ENCODE measurements at places on chromosomes 13 and 19. TPM values are rescaled to one million over a fixed set of nuclear protein-coding genes. Genes with fewer than 3 reads are reported as not detected.

DZIP1 gene
- total RNA-seq = 0.13 TPM

CXCL17 gene
- total RNA-seq = not detected

APOC4 gene
- total RNA-seq = not detected

CCDC70 gene
- total RNA-seq = not detected

ZNF211 gene
- total RNA-seq = 12.1 TPM

RASIP1 gene
- total RNA-seq = 0.22 TPM

DPF1 gene
- 1.1 TPM for total RNA-seq

- H3K4me3 ChIP-seq = no peak overlapping the region
- no peaks in the 10 kb centered on the region for H3K4me1 ChIP-seq
- DNase-seq = no peak
- no peak overlapping the region for H3K27ac ChIP-seq
- no peaks in the 10 kb centered on the region for H3K27me3 ChIP-seq
- no peaks in the 10 kb centered on the region for H3K36me3 ChIP-seq
Measured at GRCh38 chr19:33580026-33580644, 41.6 kb upstream of the CHST8 start.

GRCh38 chr13:78609464-78610205, 6.3 kb upstream of the POU4F1 start:
- H3K27ac ChIP-seq = no peak overlapping the region
- DNase-seq = no peak
- H3K4me3 ChIP-seq = peak overlapping the region; percentile 33
- peaks cover 19% of the 10 kb centered on the region for H3K4me1 ChIP-seq
- no peaks in the 10 kb centered on the region for H3K36me3 ChIP-seq
- H3K27me3 ChIP-seq = peaks cover 51% of the 10 kb centered on the region

GRCh38 chr19:4654437-4655361, 15.4 kb downstream of the TNFAIP8L1 start:
- H3K4me3 ChIP-seq = no peak overlapping the region
- H3K27ac ChIP-seq = no peak overlapping the region
- DNase-seq = no peak
- H3K4me1 ChIP-seq = no peaks in the 10 kb centered on the region
- H3K27me3 ChIP-seq = no peaks in the 10 kb centered on the region
- peaks cover 9% of the 10 kb centered on the region for H3K36me3 ChIP-seq

GRCh38 chr19:44552324-44552723, 22.8 kb upstream of the CEACAM20 start:
- H3K27me3 ChIP-seq = no peaks in the 10 kb centered on the region
- H3K27ac ChIP-seq = no peak overlapping the region
- DNase-seq = no peak
- no peaks in the 10 kb centered on the region for H3K4me1 ChIP-seq
- no peaks in the 10 kb centered on the region for H3K36me3 ChIP-seq
- no peak overlapping the region for H3K4me3 ChIP-seq

DNA sequence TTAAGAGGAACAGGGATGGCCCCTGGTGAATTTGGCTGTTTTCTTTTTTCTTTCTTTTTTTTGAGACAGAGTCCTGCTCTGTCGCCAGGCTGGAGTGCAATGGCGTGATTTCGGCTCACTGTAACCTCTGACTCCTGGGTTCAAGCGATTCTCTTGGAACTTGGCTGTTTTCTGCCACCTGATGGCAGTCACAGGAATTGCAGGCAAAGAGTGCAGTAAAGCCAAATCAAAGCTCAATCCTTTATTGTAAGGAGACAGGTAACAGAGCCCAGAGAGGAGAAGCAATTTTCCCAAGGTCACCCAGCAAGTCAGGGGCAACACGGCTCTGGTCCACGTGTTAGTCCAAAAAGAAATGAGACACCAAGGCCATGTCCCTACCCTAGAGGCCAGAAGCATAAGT, 6.2 kb downstream of the TINCR start:
- no peak for DNase-seq
- no peak overlapping the region for H3K27ac ChIP-seq
- H3K4me3 ChIP-seq = no peak overlapping the region
- H3K36me3 ChIP-seq = no peaks in the 10 kb centered on the region
- H3K4me1 ChIP-seq = no peaks in the 10 kb centered on the region

GRCh38 chr13:91768746-91769145, 370.3 kb downstream of the GPC5 start:
- no peak overlapping the region for H3K27ac ChIP-seq
- no peaks in the 10 kb centered on the region for H3K27me3 ChIP-seq
- DNase-seq = no peak
- no peaks in the 10 kb centered on the region for H3K4me1 ChIP-seq

DNA sequence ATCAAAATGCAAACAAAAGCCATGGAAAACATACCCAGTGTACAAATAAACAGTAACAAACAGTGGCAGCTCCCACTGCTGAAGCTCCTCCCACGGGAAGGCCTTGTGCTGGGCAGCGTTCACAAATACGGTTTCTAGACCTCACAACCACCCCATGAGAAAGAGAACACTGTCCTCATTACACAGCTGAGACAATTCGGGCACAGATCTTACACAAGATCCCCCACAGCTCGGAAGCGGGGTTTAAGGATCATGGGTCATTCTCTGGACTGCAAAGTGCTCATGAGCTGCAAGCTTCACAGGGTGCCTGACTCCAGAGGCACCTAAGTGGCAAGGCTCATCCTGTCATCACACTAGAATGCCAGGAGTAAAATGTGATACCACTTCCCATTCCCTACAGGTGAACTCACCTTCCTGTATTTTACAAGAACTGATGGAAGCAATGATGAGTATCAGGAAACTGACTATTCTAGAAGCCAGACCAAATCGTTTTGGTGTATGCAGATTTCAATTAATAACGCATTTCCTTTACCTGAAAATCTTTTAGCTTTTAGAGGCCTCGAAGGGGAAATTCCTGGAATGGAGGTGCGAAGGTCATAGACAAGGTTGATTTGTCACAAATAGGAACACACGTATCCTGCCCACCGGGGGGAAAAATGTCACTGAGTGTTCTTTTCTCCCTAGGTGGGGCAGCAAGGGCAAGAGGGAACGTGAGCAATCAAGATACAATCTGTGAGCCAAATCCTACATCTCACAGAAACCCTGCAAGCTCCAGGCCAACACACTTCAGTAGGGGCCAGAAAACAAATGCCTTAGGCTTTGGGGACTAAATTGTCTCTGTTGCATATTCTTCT, 41.2 kb downstream of the STK24 start:
- H3K4me3 ChIP-seq = no peak overlapping the region
- H3K4me1 ChIP-seq = peaks cover 87% of the 10 kb centered on the region
- no peak for DNase-seq
- no peaks in the 10 kb centered on the region for H3K27me3 ChIP-seq
- no peaks in the 10 kb centered on the region for H3K36me3 ChIP-seq
- H3K27ac ChIP-seq = no peak overlapping the region

- peaks cover 13% of the 10 kb centered on the region for H3K4me1 ChIP-seq
- H3K4me3 ChIP-seq = no peak overlapping the region
Measured at GRCh38 chr19:48418317-48419064, 25.0 kb downstream of the GRIN2D start.

GRCh38 chr13:114286808-114287207, 5.4 kb downstream of the UPF3A start:
- peaks cover 26% of the 10 kb centered on the region for H3K36me3 ChIP-seq
- no peak for DNase-seq
- no peak overlapping the region for H3K4me3 ChIP-seq

DNA sequence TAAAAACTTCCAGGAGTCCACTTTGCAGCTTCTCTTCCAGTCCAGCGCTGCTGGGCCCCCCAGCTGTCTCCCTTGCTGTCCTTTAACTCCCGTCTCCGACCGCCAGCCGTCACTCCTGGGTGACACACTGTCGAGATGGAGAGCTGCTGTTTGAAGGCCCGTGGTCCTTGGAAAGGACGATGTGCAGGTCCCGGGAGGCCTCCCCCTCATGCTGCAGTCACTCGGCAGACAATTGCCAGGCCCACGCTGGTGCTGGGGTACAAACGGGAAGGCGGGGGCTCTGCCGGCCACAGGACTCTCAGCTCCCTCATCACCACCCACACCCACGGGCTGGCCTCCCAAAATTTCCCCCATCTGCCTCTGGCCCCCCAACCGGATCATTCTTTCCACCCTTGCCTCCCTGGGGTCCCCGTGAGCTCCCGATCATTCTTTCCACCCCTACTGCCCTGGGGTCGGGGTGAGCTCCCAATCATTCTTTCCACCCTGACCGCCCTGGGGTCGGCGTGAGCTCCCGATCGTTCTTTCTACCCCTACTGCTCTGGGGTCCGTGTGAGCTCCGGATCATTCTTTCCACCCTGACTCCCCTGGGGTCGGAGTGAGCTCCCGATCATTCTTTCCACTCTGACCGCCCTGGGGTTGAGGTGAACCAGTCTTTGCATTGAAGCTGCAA, 16.0 kb upstream of the ZNF554 start:
- no peak overlapping the region for H3K27ac ChIP-seq
- H3K4me3 ChIP-seq = no peak overlapping the region
- no peaks in the 10 kb centered on the region for H3K27me3 ChIP-seq

- no peaks in the 10 kb centered on the region for H3K27me3 ChIP-seq
- no peaks in the 10 kb centered on the region for H3K4me1 ChIP-seq
- no peaks in the 10 kb centered on the region for H3K36me3 ChIP-seq
- no peak for DNase-seq
Measured at GRCh38 chr13:101695870-101696516, 243.5 kb downstream of the ITGBL1 start.

- H3K27me3 ChIP-seq = no peaks in the 10 kb centered on the region
- no peaks in the 10 kb centered on the region for H3K36me3 ChIP-seq
- H3K4me3 ChIP-seq = no peak overlapping the region
- H3K4me1 ChIP-seq = no peaks in the 10 kb centered on the region
- no peak overlapping the region for H3K27ac ChIP-seq
Measured at GRCh38 chr13:27023385-27024073, 148.1 kb downstream of the USP12 start.

GRCh38 chr13:51520524-51520923, 63.7 kb upstream of the WDFY2 start:
- H3K27ac ChIP-seq = no peak overlapping the region
- H3K4me3 ChIP-seq = no peak overlapping the region
- no peaks in the 10 kb centered on the region for H3K36me3 ChIP-seq
- no peaks in the 10 kb centered on the region for H3K27me3 ChIP-seq
- DNase-seq = no peak

GRCh38 chr13:34719060-34719875, 222.8 kb upstream of the NBEA start:
- no peak for DNase-seq
- H3K4me3 ChIP-seq = no peak overlapping the region
- H3K4me1 ChIP-seq = no peaks in the 10 kb centered on the region
- H3K27me3 ChIP-seq = no peaks in the 10 kb centered on the region
- H3K36me3 ChIP-seq = no peaks in the 10 kb centered on the region

DNA sequence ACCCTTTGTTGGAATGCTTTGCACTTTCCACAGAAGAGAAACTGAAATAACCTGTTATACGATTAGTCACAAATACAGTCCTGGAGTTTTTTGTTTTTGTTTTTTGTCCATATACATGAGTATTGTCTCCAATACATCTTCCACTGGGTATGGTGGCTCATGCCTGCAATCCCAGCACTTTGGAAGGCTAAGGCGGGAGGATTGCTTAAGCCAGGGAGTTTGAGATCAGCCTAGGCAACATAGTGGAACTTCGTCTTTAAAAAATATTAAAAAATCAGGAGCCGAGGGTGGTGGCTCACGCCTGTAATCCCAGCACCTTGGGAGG, 25.0 kb downstream of the AP2S1 start:
- no peaks in the 10 kb centered on the region for H3K27me3 ChIP-seq
- H3K4me1 ChIP-seq = peaks cover 15% of the 10 kb centered on the region
- H3K27ac ChIP-seq = no peak overlapping the region

GRCh38 chr13:98526182-98526512, 50.8 kb downstream of the STK24 start:
- peaks cover 78% of the 10 kb centered on the region for H3K4me1 ChIP-seq
- no peak overlapping the region for H3K27ac ChIP-seq
- no peaks in the 10 kb centered on the region for H3K27me3 ChIP-seq

DNA sequence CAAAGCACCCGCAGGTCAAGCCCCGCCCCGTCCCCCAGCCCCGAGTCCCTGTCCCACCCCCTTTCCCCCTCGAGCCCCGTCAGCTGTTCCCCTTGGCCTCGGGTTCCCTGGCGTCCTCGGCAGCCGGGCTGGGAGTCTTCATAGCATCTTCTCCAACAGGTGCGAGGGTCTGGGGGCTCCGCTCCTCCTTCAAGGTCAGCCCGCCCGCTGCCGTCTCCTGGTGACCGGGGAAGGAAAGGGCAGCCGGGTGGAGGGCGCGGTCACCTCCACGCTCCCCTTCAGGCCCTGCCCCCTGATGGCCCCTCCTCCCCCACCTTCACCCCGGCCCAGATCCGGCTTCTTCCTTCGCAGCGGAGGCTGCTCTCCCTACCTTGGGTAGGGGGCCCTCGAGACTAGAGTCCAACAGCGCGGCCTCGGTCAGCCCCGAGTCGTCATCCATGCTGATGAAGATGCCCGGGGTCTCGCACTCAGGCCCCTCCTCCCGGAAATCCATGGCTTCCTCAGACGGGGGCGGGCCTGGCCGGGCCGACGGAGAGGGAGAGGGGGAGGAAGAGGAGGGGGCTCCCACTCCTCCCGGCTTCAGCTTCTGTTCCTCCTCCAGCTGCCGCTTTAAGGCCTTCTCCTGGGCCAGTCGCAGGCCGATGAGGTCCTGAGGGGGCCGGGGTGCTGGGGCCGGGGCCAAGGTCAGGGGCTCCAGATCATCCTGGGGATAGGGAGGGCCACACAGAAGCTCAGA, 541 bp upstream of the RSPH6A start:
- no peak overlapping the region for H3K27ac ChIP-seq
- no peak overlapping the region for H3K4me3 ChIP-seq
- H3K4me1 ChIP-seq = peaks cover 4% of the 10 kb centered on the region
- no peaks in the 10 kb centered on the region for H3K36me3 ChIP-seq
- no peak for DNase-seq

DNA sequence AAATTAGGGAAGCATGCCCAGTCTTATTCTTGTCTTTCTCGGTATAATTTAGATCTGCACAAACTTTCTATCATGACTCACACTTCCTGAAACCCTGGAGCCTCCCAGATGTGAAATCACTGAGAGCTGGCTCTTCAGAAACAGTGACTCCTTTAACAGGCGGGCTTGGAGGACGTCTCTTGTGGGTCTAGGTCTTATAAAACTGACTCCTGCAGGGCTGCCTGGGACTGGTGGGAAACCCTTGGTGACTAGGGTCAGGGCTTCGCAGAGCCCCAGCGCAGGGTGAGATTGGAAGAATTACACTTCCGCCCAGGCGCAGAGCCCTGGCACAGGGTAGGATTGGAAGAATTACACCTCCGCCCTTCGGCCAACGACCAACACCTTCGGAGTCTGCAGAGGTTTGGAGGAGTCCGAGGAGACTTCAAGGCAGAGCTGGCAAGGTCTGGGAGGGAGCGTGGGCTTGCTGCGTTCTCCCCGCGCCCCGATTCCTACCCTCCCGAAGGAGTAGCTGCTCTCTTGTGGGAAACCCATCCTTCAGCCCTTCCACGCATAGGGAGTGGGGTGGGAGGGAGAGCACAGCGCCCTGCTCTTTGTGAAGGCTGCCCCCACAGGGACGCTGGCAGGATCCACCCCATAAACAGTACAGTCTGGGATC, 43.4 kb upstream of the MAP3K10 start:
- H3K27ac ChIP-seq = no peak overlapping the region
- no peaks in the 10 kb centered on the region for H3K27me3 ChIP-seq

DNA sequence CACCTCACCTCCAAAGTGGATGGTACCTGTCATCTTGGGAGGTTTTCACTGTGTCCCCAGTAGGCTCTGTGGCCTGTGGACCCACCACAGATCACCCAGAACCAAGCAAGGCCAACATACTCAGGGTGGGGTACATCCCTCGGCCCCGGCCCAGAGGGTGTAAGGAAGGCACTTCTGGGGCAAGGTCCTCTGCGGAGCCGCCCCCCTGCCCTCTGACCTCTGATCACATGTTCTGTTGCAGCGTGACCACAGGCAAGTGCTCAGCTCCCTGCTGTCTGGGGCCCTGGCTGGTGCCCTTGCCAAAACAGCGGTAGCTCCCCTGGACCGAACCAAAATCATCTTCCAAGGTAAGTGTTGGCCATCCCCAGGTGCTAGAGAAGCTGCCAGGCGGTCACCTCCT, 36.7 kb downstream of the TMEM161A start:
- no peak for DNase-seq
- no peak overlapping the region for H3K27ac ChIP-seq
- no peaks in the 10 kb centered on the region for H3K27me3 ChIP-seq
- H3K4me3 ChIP-seq = no peak overlapping the region
- no peaks in the 10 kb centered on the region for H3K36me3 ChIP-seq
